Activated naive CD8-positive, alpha-beta T cell treated with anti-CD3 and anti-CD28 coated beads for 36 hours (primary cell): ENCODE measurements at places on chromosomes 4 and X.
A peak's percentile ranks its signal among the peaks of the same experiment; 100 is the strongest.

DNA sequence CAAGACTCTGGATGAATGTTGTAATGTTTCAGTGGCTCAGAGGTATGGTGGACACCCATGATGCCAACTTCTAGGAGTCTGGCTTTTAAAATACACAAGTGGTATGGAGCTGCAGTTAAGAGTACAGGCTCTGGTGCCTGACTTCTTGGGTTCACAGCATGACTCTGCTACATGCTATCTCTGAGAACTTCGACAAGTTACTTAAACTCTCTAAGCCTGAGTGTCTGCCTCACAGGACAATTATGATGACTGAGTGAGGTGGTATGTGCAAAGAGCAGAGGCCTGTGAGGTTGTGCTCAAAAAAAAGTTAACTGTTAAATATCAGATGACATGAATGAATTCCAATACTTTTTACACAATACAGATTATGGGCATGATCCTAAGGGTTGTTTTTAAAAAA is 90.9 kb upstream of the SRD5A3 start:
- no peak for DNase-seq

GRCh38 chr4:44257461-44257860 is 191.1 kb downstream of the KCTD8 start:
- DNase-seq: no peak

DNA sequence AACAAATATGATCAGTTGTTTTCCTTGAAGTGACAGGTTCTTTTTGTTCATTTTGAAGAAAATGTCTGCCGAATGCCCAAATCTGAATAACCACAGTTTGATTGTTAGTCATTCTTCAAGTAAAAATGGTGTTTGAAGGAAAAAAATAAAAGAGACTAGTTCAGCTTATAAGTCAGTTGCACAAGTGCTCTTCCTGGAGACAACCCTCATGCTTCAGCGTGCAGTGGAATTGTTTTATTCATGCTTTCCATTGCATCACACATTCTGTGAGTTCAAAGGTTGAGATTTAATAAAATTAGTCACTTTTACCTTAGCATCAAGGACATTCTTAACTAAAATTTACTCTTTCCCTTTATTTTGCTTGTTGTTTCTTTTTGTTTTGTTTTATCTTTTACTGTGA is 404.9 kb downstream of the ZNF674 start:
- DNase-seq: peak; percentile 2

DNA sequence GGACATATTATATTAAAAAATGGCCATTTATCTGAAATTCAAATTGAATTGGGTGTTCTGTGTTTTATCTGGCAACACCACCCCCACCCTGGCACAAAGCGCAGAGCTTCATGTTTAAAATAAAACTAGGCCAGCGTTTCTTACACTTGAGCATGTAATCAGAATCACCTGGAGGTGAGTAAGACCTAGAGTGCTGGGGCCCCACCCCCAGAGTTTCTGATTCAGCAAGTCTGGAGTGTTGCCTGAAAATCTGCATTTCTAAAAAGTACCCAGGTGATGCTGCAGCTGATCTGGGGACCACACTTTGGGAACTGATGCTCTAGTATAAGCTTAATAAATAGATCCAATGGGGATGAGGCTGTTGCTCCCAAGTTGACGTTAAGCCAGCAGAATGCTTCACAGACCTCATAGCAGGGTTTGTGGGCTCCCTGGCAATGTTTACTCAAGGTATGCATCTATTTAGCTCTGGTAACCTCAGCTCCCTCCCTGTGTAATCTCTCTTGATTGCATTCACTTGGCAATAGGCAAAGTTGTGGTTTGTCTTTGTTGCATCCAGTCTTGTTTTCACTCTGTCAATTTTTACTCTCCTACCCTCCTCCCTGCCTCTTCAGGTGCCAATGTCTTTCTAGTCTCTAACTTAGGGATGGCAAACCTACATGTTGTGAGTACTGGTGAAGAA is 99.8 kb upstream of the TEX13D start:
- DNase-seq: peak; percentile 34

DNA sequence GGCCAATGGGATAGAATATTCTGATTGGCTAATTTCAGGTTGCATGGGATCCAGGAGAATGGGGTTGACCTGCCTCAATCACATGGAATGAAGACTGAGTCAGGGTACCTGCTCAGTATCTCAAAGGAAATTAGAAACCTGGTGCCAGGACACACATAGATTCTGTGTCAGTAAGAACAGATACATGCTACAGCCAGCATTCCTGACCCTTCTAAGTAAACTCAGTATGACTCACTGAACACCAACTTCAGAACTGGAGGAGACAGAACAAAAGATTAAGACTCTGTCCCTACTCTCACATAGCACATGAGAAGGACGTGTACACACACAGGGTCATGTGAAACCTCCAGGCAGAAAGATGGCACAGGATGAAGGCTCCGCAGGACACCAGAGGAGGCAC is 54.5 kb downstream of the FAM184B start:
- no peak for DNase-seq

DNA sequence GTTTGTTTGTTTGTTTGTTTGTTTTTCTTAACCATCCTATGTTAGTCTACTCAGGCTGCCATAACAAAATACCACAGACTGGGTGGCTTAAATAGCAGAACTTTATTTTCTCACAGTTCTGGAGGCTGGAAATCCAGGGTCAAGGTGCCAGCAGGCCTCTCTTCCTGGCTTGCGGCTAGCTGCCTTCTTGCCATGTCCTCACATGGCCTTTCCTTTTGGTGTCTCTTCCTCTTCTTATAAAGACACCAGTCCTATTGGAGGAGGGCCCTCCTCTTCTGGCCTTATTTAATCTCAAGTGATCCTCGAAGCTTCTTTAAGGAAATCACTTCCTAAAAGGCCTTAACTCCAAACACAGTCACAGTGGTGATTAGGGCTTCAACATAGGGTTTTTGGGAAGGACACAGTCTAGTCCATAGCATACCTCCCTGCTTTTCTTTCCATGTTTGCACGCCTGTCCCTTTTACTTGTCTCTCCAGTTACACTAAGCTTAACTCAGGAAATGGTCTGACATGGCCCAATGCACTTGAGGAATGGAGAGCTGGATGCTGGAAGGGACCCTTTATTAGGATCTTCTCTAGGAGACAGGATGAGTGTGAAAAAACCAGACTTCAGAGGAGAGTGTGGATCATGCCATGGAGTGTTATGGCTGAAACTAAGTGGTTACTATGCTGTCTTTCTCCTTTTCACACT is 36.0 kb upstream of the MGST2 start:
- no peak for DNase-seq

DNA sequence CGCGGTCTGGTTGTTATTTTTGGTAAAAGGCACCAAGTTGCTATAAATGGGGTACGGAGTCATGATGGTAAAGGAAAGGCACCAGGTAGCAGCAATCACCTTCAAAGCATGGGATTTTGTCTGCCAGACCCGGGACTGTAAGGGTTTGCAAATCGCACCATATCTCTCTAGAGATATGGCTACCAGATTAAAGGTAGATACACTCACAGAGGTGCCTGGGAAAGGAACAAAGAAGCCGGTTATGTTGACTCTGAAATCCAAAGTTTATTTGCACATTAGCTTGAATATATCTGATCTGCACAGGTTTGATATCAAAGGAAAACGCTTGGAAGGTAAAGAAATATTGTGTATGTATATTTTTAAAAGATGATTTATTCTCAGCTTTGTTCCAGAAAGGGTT is 4.6 kb downstream of the CCKAR start:
- DNase-seq: no peak

- no peak for DNase-seq
Measured at GRCh38 chr4:172740434-172740833, 428.2 kb upstream of the GALNT7 start.

- DNase-seq: no peak
Measured at GRCh38 chrX:45435481-45435880, 234.8 kb upstream of the DIPK2B start.

GRCh38 chr4:139279760-139280620 is at the start of gene MGARP:
Gene MGARP, minus strand, starts transcription at chr4:139280225. Its CDS starts 67 bp downstream, at chr4:139280158.
- peak; percentile 41 for DNase-seq

- no peak for DNase-seq
Measured at GRCh38 chr4:98055800-98056501, 87.3 kb downstream of the STPG2 start.

GRCh38 chr4:56512166-56512565 is 6.6 kb downstream of the ARL9 start:
- no peak for DNase-seq

DNA sequence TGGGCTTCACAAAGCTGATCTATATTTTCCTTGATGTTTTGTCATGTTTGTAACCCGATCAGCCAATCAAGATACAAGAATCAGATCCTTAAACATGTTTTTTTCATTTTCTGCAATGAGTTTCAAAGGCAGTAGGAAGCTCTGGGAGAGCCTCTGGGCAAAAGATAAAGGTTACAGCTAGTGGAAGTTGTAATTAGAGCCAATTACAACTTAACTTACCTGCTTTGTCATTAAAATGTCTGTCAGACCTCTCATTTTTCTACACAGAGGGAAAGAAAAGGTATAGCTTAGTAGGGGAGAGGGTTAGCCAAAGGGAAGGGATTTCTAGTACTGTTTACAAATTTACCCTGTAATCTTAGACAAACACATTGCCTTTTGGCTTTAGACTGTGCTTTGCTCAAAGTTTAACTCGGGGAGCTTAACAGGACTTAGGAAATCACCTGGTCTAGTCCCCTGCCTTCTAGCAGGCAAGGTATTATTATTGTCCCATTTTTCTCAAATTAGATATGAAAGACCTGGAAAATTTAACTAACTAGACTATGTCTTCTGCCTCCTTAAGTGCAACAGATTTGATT is 55.8 kb downstream of the FGF16 start:
- no peak for DNase-seq

DNA sequence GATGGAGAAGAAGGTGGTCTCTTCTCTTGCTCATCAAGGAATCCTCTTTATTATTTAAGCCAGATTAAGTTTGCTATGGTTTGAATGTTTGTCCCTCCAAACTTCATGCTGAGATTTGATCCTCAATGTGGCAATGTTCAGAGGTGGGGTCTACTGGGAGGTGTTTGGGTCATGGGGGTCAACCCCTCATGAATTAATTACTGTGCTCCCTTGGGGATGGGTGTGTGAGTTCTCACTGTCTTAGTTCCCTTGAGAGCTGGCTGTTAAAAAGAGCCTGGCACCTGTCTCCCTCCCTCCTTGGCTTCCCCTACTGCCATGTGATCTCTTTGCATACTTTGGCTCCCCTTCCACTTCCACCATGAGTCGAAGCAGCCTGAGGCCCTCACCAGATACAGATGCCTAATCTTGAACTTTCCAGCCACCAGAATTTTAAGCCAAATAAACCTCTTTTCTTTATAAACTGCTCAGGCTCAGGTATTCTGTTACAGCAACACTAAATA is 36.0 kb upstream of the CD38 start:
- DNase-seq: no peak

GRCh38 chr4:122170775-122171174 is 18.6 kb downstream of the BLTP1 start:
- DNase-seq: no peak

- no peak for DNase-seq
Measured at GRCh38 chr4:68077301-68077700, 52.4 kb downstream of the TMPRSS11F start.

GRCh38 chr4:142840516-142841123 is 5.5 kb downstream of the INPP4B start:
- no peak for DNase-seq

DNA sequence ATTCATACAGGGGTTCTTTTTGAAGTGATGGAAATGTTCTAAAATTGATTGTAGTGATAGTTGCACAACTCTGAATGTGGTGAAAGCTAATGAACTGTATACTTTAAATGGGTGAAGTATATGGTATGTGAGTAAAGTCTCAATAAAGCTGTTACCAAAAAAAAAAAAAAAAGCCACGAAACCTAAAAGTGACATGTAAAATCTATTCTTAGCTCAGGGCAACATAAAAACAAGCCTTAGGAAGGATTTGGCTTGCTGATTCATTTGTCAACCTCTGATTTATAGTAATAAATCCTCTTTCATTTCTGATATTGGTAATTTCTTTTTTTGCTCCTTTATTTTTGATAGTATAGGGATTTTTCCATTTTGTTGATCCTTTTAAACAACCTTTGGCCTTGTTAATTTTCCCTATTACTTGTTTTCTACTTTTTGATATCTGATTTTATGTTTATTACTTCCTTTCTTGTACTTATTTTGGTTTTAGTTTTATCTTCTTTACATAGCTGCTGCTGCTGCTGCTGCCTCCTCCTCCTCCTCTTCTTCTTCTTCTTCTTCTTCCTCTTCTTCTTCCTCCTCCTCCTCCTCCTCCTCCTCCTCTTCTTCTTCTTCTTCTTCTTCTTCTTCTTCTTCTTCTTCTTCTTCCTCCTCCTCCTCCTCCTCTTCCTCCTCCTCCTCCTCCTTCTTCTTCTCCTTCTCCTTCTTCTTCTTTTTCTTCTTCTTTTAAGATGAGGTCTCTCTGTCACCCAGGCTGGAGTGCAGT is 79.4 kb downstream of the ADGRG4 start:
- DNase-seq: no peak

GRCh38 chr4:26787461-26788340 is 72.9 kb upstream of the STIM2 start:
- peak; percentile 60 for DNase-seq

DNA sequence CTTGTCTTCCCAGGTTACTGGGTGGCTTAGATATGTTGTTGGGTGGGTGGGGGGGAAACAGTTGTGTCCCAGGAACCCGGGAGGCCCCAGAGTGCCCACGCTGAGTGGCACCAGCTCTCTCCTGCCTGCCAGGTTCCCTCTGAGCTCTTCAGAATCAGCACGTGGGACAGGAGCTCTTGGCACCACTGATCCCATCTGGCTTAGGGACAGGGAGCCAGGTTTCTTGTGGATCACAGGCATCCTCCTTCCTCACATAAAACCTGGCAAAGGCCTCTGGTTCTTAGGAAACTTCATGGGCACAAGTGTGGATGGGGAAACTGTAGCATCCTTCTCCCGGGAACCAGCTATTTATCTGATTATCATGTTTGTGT is 3.4 kb downstream of the GPR78 start:
- DNase-seq: no peak

DNA sequence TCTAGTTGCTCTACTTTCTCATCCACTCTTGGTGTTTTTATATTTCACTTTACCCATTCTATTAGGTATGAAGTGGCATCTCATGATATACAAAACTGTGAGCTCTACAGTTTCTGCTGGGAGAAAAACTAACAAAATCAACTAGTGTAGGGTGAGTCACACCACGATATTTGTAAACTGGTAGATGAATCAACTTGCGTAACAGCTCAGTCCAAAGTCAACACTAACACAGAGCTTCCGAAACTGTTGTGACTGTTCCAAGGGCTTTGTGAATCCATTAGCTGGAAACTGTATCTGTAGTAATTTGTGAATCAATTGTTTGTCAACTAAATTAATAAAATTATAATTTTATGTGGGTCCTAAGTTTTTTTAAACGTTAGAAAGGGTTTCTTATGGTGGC is 119.8 kb upstream of the TSPAN5 start:
- no peak for DNase-seq

- no peak for DNase-seq
Measured at GRCh38 chr4:159483782-159484741, 381.2 kb downstream of the RAPGEF2 start.

- no peak for DNase-seq
Measured at GRCh38 chr4:183843248-183843671, 61.8 kb upstream of the STOX2 start.

DNA sequence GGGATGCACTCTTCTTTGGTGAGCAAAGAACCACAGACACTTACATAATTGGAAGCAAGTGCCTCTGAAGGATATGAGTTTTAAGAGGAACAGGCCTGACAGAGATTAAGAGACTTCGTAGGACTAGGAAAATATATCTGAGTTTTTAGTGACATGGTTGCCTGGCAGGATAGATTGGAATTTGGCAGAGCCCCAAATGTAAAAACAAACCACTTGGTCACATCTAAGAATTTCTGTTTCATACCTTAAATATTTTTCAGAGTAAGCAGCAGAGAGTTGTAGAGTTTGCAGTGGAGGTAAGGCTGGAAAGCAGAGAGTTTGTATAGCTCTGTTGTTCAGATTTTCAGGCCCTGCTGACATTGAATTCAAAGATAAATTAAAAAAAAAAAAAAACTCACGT is 150.1 kb upstream of the MAGEB2 start:
- no peak for DNase-seq
